ENCODE measurements at places on chromosomes 11 and 22.
A peak's percentile ranks its signal among the peaks of the same experiment; 100 is the strongest.

- DNase-seq = no peak
These were observed 15.7 kb downstream of the DAGLA start for GRCh38 chr11:61695917-61696316.

GRCh38 chr11:35088676-35089075 is 50.3 kb upstream of the CD44 start:
- no peak for DNase-seq

DNA sequence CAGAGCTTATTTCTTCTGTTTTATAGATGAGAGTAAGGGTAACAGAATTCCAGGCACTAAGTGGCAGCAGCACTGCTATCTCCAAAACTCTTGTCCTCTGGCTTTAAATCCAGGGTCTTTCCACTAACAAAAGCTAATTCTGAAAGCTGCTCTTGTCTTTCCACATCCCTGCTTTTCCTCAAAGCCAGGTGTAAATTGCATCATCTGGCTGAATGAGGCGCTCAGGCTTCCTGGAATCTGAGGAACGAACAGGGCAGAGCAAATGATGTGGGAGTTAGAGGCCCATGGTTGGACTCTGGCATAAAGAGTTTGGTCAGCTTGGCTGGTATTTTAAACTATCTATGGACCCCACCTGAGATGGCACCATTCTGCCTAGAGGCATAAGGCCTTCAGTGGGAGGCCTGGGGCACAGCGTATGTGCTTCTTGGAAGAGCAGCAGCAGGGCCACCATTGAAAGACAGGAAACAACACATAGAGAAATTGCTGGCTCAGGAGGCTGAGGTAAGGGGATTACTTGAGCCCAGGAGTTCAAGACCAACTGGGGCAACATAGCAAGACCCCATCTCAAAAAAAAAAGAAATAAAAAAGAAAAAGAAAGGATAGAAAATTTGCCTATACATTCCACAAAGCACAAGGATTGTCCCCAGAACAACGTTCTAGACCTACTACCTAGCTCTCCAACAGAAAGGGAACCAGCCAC is 1.9 kb downstream of the KCNJ5 start:
- DNase-seq = no peak

DNA sequence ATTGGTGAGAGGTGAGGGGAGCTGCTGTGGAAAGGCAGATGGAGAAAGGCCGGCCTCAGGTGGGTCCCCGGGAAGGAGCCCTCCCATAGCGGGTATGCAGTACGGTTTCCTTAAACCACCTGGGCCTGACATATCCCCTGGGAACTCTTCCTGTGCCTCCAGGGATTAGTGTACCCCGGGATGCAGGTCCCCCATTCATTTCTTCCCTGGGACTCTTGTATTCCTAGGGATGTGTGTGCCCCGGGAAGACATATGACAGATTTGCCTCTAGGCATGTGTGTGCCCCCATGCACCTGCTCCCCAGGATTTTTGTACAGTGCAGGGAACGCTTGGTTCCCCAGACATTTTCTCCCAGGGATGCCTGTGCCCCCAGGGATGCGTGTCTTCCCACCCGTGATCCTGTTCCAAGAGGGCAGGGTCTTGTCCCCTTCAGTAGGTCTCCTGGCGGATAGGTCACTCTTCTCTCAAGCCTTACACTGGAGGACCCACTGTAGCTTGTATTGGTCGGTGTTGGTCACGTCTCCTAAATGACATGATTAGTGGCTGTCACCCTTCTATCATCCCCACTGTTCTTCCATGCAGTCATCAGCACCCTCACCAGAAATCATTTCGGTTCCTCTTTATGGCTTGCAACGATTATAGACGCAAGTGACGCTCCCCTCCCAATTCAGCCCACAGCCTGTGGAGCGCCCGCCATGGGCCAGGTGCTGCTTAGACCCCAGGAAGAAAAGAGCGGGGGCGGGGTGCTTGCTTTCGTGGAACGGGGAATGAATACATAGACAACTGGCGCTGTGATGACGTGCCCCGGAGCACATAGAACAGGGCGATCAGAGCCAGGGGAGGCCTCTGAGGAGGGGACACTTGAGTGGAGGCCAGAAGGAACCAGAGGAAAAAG is 1.3 kb downstream of the PARVB start:
- DNase-seq = peak; percentile 85

DNA sequence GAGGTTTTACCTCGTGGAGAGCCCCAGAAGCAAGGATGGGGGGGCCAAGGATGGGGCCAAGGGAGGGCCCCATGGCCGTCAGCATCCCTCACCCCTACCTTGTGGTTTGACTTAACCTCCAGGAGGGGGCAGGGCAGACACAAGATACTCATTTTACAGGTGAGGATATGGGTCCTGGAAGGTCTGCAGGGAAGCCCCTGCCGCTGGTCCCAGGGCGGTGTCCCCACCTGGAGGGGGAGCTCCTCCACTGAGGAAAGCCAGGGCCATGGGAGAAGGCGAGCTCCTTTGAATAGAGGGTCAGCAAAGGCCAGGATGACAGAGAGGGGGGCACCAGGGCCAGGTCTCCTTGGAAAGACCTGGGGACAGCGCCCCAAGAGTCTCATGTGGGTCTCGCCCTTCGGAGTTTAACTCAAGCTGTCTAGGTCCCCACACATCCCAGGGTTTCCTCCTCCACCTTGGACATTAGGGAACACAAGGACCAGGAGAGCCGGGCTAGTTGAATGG is 5.9 kb upstream of the ADORA2A start:
- DNase-seq = peak; percentile 49

DNA sequence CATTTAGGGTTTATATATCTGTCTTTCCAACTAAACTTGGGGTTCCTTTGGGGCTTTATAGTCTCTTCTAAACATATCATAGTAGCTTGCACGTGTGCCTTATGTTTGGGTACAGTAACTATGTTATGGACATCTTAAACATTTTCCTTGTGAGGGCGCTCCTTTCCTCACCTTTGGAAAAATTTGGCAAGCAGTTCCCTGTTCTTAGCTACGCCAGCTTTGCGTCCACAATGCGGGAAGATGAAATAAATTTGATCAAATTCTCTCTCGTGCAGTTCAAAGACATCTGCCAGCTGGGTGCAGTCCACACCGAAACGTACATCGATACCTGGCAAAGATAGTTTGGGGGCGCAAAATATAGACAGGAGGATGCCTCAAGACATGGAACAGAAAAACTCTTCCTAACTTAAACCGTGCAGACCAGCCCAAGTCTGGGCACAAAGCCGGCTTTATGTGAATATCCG is 548 bp downstream of the FDXACB1 start:
- no peak for DNase-seq

DNA sequence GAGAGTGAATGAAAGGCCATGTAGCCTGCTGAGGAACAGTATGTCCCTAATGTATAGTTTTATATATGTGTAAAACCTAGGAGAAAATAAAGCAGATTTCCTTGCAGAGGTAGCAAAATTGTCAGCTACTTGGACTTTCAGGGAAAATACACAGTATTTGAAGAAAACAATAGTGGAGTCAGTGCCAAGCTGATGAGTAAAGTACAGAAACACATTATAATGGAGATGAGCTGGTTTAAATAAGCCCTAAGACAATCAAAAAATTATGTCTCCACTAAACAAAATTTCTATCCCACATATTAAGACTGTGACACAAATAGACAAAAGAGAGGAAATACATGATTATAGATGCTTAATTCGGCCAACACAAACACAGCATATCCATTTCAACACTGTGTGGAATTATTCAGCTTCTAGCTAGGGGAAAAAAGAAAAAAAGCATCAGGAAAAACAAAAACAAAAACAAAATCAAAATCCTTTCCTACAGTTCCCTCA is 75.9 kb downstream of the MAML2 start:
- DNase-seq = no peak

GRCh38 chr11:77406396-77406795 is 67.5 kb downstream of the PAK1 start:
- DNase-seq = no peak

DNA sequence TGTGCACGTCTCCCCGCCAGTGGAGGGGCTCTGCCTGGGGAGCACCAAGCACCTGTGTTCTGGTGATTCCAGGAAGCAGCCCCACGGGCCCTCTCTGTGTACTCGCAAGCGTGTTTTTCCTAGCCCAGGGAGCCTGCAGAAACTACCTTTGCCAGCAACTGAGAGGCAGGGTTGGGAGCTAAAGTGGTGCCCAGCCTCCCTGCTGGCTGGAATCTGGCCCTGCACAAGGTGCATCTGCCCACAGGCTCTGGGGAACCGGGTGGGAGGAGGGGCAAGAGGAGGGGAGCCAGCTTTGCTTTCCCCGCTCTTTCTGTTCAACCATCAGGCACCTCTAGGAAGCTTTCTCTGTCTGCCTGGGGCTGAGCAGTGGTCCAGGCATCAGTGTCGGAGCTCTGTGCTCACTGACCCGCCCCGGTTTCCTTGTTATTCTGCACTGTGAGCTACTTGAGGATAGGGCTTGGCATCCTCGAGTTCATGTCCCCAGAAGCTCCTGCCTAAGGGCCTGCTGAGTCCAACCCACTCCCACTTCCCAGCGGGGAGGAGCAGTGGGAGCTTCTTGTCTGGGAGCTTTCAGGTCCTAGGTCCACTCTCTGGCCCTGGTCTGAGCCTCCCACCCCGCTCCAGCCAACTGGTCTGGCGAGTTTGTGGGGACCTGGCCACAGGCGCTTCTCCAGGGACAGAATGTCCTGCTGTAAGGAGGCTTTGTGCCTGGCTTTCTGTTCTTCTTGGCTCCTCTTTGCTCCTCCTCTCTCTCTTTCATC is 14.9 kb downstream of the DAGLA start:
- DNase-seq = no peak

DNA sequence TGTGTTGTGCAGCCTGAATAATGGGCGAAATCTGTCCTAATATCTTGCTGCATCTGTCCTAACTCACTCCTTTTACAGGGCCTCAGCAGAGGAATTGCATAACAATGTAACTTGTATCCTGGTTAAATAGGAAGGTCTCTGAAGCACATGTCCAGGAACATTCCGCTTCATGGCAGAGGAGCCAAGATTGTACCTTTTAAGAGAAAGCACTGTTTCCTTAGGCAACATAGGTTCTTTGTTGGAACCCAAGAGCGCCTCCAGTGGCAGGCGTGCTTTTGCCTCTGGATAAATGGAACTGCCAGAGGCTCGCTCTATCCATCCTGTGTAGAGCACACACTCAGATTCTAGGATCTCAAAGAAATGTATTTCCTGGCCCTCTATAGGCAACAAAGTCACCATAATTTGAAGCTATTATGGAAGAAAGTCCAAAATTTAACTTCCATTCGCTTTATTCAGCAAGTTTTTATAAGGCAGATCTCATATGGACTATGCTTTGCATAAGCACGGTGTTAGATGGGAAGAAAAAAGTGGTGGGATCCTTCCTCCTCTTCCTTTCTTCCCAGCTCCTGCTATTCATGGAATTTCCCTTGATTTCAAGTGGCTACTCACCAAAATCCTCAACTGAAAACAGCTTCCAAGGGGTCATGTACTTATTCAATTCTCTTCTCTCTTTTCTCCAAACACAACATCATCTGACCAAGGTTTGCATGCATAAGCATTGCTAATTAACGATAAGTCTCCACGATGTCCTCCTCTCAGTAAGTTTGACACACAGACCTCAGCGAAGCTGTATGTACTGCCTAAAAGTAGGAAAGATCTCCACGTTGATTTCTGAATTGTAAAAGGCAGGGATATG is at the start of gene BLID:
Gene BLID (minus strand): TSS at position 692 of the 856 bp plus-strand sequence. CDS start 293 bp downstream, at position 399.
- DNase-seq = peak; percentile 62

DNA sequence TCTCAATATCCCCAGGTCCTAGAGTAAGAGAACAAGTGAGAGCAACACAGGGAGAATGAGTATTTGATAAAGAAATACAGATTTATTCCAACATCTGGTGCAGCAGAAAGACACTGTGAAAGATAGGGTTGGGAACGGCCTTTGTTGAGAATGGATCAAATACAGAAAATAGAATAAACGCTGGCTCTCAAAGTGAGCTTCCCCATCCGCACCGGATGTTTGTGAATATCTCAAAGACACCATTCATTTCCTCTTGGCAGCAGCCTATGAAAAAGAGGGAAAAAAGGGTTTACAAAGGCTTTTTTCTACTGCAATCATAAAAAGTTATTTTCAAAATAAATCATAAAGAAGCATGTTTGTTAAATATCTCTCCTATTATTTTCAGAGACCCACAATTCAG is 279.3 kb downstream of the CASP12 start:
- no peak for DNase-seq

- DNase-seq = no peak
These were observed 27.0 kb downstream of the SGSM3 start for GRCh38 chr22:40397396-40397795.

- no peak for DNase-seq
These were observed 931 bp downstream of the CADM1 start for GRCh38 chr11:115503083-115503885.

- peak; percentile 26 for DNase-seq
These were observed 184.3 kb downstream of the C11orf87 start for GRCh38 chr11:109606256-109606655.

DNA sequence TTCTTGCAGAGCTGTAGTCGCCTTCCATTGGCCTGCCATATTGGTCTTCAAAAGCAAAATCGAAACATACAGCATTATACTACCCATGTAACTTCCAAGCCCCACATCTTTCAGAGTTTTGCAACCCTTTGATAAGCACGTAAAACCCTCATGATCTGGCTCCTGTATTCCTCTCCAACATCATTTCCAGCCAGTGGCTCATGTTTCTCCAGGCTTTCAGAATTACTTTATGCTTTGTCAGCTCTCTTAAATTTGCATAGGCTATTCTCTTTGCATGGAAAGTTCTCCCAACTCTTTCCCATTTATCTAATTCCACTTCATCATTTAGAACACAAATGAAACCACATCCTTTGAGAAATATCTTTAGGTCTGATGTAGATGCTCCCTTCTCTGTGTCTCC is 67.8 kb upstream of the DDI1 start:
- DNase-seq = no peak

GRCh38 chr22:20571531-20572007 is 64.2 kb downstream of the MED15 start:
- peak; percentile 67 for DNase-seq

DNA sequence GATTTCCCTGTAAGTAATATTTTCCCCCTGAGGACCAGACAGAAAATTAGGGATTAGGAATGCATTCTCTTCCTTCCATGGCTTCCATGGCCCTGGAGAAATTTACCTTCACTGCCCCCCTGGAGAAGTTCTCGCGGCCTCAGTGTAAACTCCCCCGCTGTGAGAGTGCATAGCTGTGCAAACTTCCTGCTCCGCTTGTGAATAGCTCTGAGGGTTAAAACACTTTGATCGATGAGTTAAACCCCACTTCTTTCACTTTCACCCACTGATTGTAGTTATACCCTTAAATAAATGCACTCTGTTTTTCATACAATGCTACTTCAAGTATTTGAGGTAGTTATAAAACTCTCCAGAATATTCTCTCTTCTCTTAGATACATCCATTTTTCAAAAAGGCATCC is 190.8 kb downstream of the DSCAML1 start:
- no peak for DNase-seq

- DNase-seq = no peak
These were observed 1083.5 kb upstream of the TENM4 start for GRCh38 chr11:80524349-80524748.
